ENCODE measurements at places on chromosomes 3 and 15. TPM values are rescaled to one million over a fixed set of nuclear protein-coding genes. Genes with fewer than 3 reads are reported as not detected.
A peak's percentile ranks its signal among the peaks of the same experiment; 100 is the strongest.

IL5RA gene
- total RNA-seq = not detected

DGKG gene
- total RNA-seq = 25.5 TPM

AGBL1 gene
- 0.09 TPM for total RNA-seq

DNA sequence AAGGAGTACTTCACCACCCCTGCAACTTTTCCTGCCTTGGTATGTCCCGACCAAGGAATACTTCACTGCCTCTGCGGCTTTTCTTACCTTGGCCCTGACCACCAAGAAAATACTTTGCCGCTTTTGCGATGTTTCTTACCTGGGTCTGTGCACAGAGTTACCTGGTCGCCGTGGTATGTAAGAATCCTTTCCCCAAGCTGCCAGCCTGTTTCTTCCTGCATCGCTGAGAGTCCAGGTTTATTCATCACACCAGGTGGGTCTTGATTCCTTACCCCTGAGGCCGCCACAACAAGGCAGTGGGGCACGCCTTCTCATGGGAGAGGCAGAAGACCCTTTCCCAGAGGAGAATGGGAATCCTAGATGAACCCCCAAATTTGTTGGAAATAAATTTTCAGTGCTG is 511.3 kb downstream of the EDEM1 start:
- no peak overlapping the region for H3K27ac ChIP-seq
- no peak for DNase-seq
- H3K36me3 ChIP-seq = no peaks in the 10 kb centered on the region
- H3K4me3 ChIP-seq = no peak overlapping the region
- no peaks in the 10 kb centered on the region for H3K4me1 ChIP-seq
- no peaks in the 10 kb centered on the region for H3K27me3 ChIP-seq

- no peak for DNase-seq
- H3K4me1 ChIP-seq = peaks cover 4% of the 10 kb centered on the region
- no peak overlapping the region for H3K4me3 ChIP-seq
- no peak overlapping the region for H3K27ac ChIP-seq
Measured at GRCh38 chr15:44530653-44531052, 6.3 kb upstream of the EIF3J start.

- no peaks in the 10 kb centered on the region for H3K36me3 ChIP-seq
- peak overlapping the region; percentile 64 for H3K27ac ChIP-seq
- peaks cover 44% of the 10 kb centered on the region for H3K4me1 ChIP-seq
- DNase-seq = no peak
- H3K4me3 ChIP-seq = no peak overlapping the region
- H3K27me3 ChIP-seq = no peaks in the 10 kb centered on the region
Measured at GRCh38 chr3:16468002-16468335, 45.5 kb downstream of the RFTN1 start.

DNA sequence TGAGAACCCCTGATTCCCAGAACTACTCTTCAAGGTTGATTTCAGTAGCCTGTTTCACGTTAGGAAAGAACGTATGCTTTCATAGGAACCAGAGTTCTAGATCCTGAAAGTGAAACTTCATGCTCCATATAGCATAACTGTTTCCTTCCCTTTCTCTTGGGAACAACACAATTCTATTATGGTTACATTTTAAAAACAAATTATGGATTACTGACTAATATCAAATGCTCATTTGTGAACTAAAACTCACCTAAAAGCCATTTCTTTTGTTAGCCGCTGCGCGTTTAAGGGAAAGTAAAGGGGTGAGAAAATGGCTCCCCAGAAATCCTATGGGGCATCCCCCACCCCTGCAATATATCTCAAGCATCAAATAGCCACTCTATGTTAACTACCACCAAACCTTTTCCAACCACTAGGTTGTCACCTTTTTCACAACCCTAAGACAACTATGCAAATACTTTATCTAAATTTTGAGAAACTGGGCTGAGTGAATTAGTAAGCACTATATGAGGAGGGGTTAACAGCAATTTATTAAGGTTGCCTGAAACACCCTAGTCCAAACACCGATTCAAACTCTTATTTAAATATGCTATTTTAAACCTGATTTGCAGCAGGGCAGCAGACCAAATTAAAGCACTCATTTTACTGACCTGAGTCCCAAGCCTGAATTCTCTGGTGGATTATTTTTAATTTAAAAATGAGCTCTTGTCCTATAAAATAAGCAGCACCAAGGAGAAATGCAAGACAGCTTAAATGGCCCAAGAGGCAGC is 2.4 kb downstream of the SIAH2 start:
- H3K36me3 ChIP-seq = no peaks in the 10 kb centered on the region
- peaks cover 57% of the 10 kb centered on the region for H3K4me1 ChIP-seq
- peak overlapping the region; percentile 94 for H3K27ac ChIP-seq
- peak overlapping the region; percentile 70 for H3K4me3 ChIP-seq
- H3K27me3 ChIP-seq = no peaks in the 10 kb centered on the region

DNA sequence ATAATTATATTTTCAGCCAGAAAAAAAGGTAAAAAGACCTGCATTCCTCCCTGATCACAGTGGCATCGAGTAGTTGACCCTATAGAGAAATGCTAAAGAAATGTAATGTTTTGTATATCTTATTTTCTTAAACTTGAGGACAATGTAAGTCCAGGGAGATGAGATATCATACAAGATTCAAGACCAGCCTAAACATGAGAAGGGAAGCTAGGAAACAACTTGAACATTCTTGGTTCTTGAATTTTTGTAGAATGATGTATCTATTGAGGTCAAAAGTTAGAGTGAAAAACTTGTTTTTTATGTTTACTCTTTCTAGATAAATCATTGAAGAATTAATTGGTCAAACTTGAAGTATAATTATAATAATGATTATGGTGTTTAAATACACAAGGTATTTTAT is 497.7 kb upstream of the TBL1XR1 start:
- H3K27ac ChIP-seq = no peak overlapping the region
- H3K4me1 ChIP-seq = peaks cover 16% of the 10 kb centered on the region
- no peaks in the 10 kb centered on the region for H3K27me3 ChIP-seq
- H3K36me3 ChIP-seq = no peaks in the 10 kb centered on the region

DNA sequence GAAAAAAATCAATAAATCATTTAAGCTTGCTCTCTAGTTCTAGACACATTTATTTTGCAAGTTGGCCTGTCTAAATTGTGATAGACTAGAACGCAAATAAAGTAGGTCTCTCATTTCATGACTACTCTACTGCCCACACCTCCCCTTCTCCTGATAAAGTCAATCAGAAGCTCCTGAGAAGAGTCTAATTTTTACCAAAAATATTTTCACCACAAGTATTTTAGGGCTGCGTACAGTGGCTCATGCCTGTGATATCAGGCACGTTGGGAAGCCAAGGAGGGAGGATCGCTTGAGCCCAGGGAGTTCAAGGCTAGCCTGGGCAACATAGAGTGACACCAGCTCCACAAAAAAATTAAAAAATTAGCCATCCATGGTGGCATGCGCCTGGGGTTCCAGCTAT is 136.5 kb downstream of the TBC1D5 start:
- no peak overlapping the region for H3K27ac ChIP-seq
- no peaks in the 10 kb centered on the region for H3K36me3 ChIP-seq
- H3K27me3 ChIP-seq = no peaks in the 10 kb centered on the region
- no peak overlapping the region for H3K4me3 ChIP-seq
- no peak for DNase-seq

DNA sequence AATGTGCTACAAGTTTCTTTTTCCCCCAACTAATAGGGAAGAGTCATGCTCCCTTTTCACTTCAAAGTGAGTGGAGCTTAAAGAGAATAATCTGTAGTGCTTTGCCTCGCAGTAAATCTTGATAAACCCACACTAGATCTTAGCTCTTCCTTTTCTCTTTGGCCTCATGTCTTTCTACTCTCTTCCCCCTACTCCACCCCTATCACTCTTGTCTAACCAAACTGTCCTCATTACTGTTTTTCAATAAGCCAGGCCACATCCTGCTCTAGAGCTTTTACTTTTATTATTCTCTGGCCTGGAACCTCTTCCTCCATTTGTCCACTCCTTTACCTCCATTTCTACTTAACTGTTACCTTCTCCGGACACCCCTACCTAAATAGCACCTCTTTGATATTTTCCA is 291.0 kb upstream of the SATB1 start:
- no peak overlapping the region for H3K4me3 ChIP-seq
- no peaks in the 10 kb centered on the region for H3K4me1 ChIP-seq
- no peaks in the 10 kb centered on the region for H3K36me3 ChIP-seq
- no peak overlapping the region for H3K27ac ChIP-seq
- H3K27me3 ChIP-seq = no peaks in the 10 kb centered on the region

Measured in heart right ventricle (tissue), 16 donors.